ENCODE measurements at places on chromosomes 2 and 18. TPM values are rescaled to one million over a fixed set of nuclear protein-coding genes. Genes with fewer than 3 reads are reported as not detected.
A peak's percentile ranks its signal among the peaks of the same experiment; 100 is the strongest.

Gene CNNM3
- 22.8 TPM for total RNA-seq

GRCh38 chr2:147867050-147867449, 22.2 kb downstream of the ACVR2A start:
- no peaks in the 10 kb centered on the region for H3K27me3 ChIP-seq
- DNase-seq: no peak
- H3K27ac ChIP-seq: no peak overlapping the region
- H3K36me3 ChIP-seq: no peaks in the 10 kb centered on the region

DNA sequence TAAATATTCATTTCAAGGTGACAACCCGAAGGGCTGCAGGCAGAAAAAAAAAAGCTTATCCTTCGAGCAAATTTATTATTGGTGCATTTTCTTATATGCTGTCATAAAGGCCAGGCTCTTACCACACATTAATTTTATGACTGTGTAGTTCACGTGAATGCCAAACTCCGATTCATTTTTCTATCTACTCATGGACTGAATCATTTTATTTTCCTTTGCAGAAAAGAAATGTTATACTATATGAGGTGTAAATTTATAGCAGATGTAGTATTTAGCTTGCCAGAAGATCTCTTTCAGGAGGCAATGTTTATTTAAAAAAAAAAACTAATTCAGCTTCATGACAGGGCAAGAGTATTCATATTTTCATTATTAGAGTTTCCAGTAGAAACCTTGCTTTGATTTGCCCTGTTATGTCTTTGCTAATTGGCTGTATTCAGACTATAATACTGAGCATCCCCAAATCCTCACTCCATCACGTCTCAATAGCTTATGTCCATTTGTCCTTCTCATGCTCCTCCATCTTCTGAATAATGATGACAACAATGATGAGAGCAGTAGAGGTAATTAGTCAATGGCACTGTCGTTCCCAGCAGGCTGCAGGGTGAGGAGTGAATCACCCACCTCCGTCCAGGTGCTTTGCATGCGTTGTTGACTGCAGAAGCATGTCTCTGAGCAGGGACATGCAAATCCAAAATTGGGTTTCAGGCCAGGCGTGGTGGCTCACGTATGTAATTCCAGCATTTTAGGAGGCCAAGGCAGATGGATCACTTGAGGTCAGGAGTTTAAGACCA, 101.1 kb upstream of the RAB12 start:
- DNase-seq: no peak
- H3K4me3 ChIP-seq: no peak overlapping the region
- no peaks in the 10 kb centered on the region for H3K27me3 ChIP-seq
- no peaks in the 10 kb centered on the region for H3K36me3 ChIP-seq
- H3K27ac ChIP-seq: no peak overlapping the region

GRCh38 chr2:36322108-36322507, 33.5 kb upstream of the CRIM1 start:
- H3K27ac ChIP-seq: no peak overlapping the region
- H3K4me1 ChIP-seq: no peaks in the 10 kb centered on the region
- peaks cover 5% of the 10 kb centered on the region for H3K36me3 ChIP-seq
- DNase-seq: peak; percentile 67
- H3K27me3 ChIP-seq: no peaks in the 10 kb centered on the region

- H3K27me3 ChIP-seq: peaks cover 100% of the 10 kb centered on the region
- H3K4me1 ChIP-seq: peaks cover 19% of the 10 kb centered on the region
- no peaks in the 10 kb centered on the region for H3K36me3 ChIP-seq
These were observed 4.4 kb downstream of the ADCYAP1 start for GRCh38 chr18:908758-909724.

DNA sequence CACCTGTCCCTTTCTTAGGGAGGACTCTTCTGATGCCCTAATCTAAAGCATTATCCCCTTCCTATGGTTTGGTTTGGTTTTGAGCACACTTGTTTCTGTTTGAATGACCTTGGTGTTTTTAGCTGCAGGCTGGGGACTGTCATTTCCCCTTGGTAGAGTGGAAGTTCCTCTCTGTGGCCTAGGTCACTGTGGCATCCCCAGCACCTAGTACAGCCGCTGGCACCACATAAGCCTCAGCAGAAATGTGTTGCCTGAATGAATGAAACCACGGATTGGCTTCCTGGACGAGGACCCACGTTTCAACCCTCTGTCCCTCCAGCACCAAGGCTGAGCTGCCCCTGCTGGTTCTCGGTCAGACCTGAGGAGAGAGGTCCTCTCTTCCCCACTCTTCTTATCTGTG, 159.9 kb downstream of the CTIF start:
- no peaks in the 10 kb centered on the region for H3K4me1 ChIP-seq
- no peak for DNase-seq
- H3K27ac ChIP-seq: no peak overlapping the region

GRCh38 chr18:58025205-58025604, 18.8 kb upstream of the NEDD4L start:
- peaks cover 15% of the 10 kb centered on the region for H3K4me1 ChIP-seq
- H3K36me3 ChIP-seq: no peaks in the 10 kb centered on the region
- no peaks in the 10 kb centered on the region for H3K27me3 ChIP-seq
- H3K27ac ChIP-seq: no peak overlapping the region
- no peak for DNase-seq

DNA sequence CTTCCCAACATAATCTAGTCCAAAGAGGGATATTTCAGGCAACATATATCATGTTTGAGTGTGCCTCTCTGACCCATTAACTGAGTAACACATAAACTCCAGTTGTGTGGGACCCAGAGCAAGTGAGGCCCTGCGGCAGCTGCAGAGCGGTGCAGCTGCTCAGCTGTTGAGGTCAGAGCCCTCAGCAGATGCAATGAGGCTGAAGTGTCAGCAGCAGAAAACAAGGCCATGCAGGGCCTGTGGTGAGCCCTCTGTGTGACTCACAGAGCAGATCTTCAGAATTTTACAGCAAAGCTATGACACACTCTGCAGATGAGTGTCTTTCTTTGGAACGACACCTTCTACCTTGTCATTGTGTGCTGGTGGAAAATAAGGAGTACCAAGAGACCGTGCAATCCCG, 168.5 kb downstream of the CBLN2 start:
- H3K36me3 ChIP-seq: peaks cover 7% of the 10 kb centered on the region
- no peak overlapping the region for H3K4me3 ChIP-seq
- H3K4me1 ChIP-seq: no peaks in the 10 kb centered on the region
- no peak overlapping the region for H3K27ac ChIP-seq
- no peaks in the 10 kb centered on the region for H3K27me3 ChIP-seq

GRCh38 chr2:105437708-105438103, 38.9 kb upstream of the FHL2 start:
- no peaks in the 10 kb centered on the region for H3K27me3 ChIP-seq
- no peaks in the 10 kb centered on the region for H3K36me3 ChIP-seq
- H3K27ac ChIP-seq: no peak overlapping the region

- H3K27ac ChIP-seq: no peak overlapping the region
- no peak for DNase-seq
- H3K4me1 ChIP-seq: no peaks in the 10 kb centered on the region
- no peaks in the 10 kb centered on the region for H3K27me3 ChIP-seq
- H3K36me3 ChIP-seq: no peaks in the 10 kb centered on the region
These were observed 30.0 kb upstream of the KLHL14 start for GRCh38 chr18:32802591-32803451.

- H3K27ac ChIP-seq: peak overlapping the region; percentile 72
- no peaks in the 10 kb centered on the region for H3K36me3 ChIP-seq
- no peak overlapping the region for H3K4me3 ChIP-seq
- H3K4me1 ChIP-seq: 0 out of 2 replicates have a peak, but pooled peaks cover 5% of the 10 kb centered on the region
- no peak for DNase-seq
- H3K27me3 ChIP-seq: no peaks in the 10 kb centered on the region
These were observed 38.9 kb upstream of the GMCL1 start for GRCh38 chr2:69790601-69790959.

Data from GM23338 (cell line).